HEK293T (cell line): ENCODE measurements at places on chromosomes 12 and 14.

DNA sequence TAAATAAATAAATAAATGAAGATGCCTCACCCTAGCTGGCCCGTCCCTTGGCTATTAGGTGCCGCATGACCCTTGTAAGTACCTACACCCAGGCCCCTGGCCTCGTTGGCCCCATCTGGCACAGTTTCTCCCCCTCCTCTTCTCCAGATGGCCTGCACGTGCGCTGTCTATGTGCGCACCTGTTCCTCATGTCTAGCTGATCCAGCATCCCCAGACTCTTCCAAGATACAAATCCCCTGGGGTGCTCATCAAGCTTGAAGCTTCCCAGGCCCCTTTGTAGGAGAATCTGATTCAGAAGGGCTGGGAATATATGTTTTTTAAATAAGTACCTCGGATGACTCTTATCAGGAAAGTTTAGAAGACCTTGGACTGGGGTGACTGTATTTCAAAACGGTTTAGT is 133.3 kb downstream of the CHST11 start:
- DNase-seq = no peak

DNA sequence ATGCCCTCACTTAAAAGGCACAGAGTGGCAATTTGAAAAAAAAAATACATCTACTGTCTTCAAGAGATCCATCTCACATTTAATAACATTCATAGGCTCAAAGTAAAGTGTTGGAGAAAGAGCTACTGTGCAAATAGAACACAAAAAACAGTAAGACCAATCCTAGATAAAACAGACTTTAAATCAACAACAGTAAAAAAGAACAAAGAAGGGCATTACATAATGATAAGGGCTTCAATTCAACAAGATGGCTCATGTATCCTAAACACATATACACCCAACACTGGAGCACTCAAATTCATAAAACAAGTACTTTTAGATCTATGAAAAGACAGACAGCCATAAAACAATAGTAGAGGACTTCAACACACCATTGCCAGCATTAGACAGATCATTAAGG is 93.6 kb upstream of the PCED1B start:
- DNase-seq = no peak

GRCh38 chr14:46653031-46653755 is 1.6 kb upstream of the RPL10L start:
- DNase-seq = no peak

- DNase-seq = no peak
Observed at GRCh38 chr12:94146166-94146936, 2.0 kb upstream of the PLXNC1 start.

DNA sequence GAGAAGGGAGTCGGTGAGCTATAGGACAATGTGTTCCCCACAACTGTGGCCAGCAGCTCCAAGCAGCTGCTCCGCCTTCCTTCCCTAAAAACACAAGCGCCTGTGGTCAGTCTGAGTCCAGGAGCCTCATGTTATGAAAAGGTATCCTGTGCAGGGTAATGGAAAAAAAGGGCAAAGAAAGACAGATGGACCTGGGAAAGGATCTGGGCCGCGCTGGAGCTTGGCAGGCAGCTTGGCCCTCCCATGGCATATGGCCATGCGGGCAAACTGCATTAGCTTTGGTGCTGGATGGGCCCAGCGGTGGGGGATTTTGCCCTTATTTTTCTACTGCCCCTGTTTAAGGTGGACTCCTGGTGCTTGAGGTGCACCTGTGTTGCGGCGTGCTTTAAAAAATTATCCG is 23.7 kb upstream of the CHST11 start:
- no peak for DNase-seq

GRCh38 chr12:58138424-58138823 is 197.1 kb downstream of the ATP23 start:
- no peak for DNase-seq
